ENCODE measurements at places on chromosomes 2 and 18. TPM values are rescaled to one million over a fixed set of nuclear protein-coding genes. Genes with fewer than 3 reads are reported as not detected.

Gene AKAIN1
- not detected for total RNA-seq

Gene IL1RN
- total RNA-seq, result 167 TPM

Gene GAREM2
- total RNA-seq, result 0.72 TPM

Gene PIEZO2
- total RNA-seq, result 0.48 TPM

Gene ZC3H8
- 7.2 TPM for total RNA-seq

Gene CHST9
- total RNA-seq, result 1.3 TPM

Gene TRIM43
- total RNA-seq, result not detected

Gene TACR1
- total RNA-seq, result not detected

Gene CYRIA
- 4.3 TPM for total RNA-seq

Gene CPO
- total RNA-seq, result not detected

Gene SPOPL
- total RNA-seq, result 16.1 TPM

Gene RBFA
- 34.7 TPM for total RNA-seq

Gene MTCL1
- 12.3 TPM for total RNA-seq

Gene IL36G
- total RNA-seq, result 41.4 TPM

Gene TEX44
- total RNA-seq, result not detected

Gene CNNM3
- 4.3 TPM for total RNA-seq

Gene SPP2
- not detected for total RNA-seq

Gene ID2
- total RNA-seq, result 8.3 TPM

Gene HRH4
- 0.64 TPM for total RNA-seq

Gene KLHL14
- total RNA-seq, result 0.24 TPM

Measured in tracheal epithelial cell (primary cell).